ENCODE measurements at places on chromosomes 7 and 10. TPM values are rescaled to one million over a fixed set of nuclear protein-coding genes. Genes with fewer than 3 reads are reported as not detected.

The ITGA8 gene
- total RNA-seq = 1.2 TPM

The HYAL4 gene
- 0.39 TPM for total RNA-seq

The SEMA3E gene
- total RNA-seq = 0.26 TPM

The VPS37D gene
- total RNA-seq = 3.8 TPM

The KCNMA1 gene
- total RNA-seq = 0.38 TPM

The TMEM229A gene
- not detected for total RNA-seq

The CFAP46 gene
- total RNA-seq = 0.76 TPM

The PHF14 gene
- total RNA-seq = 24.3 TPM

The EGFR gene
- 0.26 TPM for total RNA-seq

The AGBL3 gene
- total RNA-seq = 1.0 TPM

The C10orf67 gene
- total RNA-seq = not detected

The FOXP2 gene
- total RNA-seq = 7.6 TPM

The ELN gene
- total RNA-seq = 6.2 TPM

The ACSM6 gene
- total RNA-seq = not detected
